ENCODE measurements at places on chromosomes 1 and 21.

DNA sequence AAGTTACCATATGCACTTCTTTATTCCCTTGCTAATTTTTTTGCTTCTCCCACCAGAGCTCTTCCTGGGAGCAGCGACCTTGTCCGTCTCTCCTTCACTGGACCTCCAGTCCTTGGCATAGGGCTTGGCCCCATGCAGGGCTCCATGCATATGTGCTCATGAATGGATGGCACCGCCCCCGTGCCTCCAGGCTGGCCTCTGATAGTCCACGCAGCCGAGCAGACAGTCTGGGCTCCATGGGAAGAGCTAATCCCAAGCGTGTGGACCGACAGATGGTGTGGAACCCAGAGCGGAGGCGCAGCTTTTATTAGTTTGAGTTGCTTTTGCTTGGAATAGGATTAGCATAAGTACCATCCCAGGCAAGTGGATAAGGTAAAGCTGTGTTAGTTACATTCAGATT, 41.8 kb downstream of the CDCP2 start:
- no peak for DNase-seq

GRCh38 chr1:70239940-70240339, 18.8 kb downstream of the SRSF11 start:
- DNase-seq: no peak

DNA sequence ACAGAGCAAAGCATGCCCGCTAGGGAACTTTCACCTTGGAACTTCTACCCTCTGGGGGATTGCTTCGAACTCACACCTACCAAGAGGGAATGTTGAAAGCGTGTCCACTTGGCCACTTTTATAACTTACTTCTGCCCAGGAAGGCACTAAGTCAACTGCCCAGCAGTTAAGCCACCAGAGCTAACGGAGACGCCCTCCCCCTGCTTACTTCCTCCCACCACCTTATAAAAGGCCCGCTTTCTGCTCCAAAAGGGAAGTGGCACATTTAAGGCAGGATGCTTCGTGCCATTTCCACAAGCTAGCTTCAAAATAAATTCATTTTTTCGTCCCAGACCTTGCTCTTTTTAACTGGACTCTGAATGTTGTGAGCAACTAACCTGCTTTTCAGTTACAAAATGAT, 3.2 kb upstream of the AK2 start:
- no peak for DNase-seq

GRCh38 chr21:41965045-41965444, 11.2 kb upstream of the C2CD2 start:
- no peak for DNase-seq

GRCh38 chr1:7962014-7962335, 464 bp downstream of the PARK7 start:
- no peak for DNase-seq

- no peak for DNase-seq
Measured at GRCh38 chr1:73674945-73675561, 522.9 kb downstream of the LRRIQ3 start.

- no peak for DNase-seq
Measured at GRCh38 chr1:102529446-102529845, 532.7 kb upstream of the OLFM3 start.

- no peak for DNase-seq
Measured at GRCh38 chr1:66890621-66891020, 34.0 kb downstream of the DNAI4 start.

- no peak for DNase-seq
Measured at GRCh38 chr1:102631691-102632090, 476.6 kb downstream of the COL11A1 start.

DNA sequence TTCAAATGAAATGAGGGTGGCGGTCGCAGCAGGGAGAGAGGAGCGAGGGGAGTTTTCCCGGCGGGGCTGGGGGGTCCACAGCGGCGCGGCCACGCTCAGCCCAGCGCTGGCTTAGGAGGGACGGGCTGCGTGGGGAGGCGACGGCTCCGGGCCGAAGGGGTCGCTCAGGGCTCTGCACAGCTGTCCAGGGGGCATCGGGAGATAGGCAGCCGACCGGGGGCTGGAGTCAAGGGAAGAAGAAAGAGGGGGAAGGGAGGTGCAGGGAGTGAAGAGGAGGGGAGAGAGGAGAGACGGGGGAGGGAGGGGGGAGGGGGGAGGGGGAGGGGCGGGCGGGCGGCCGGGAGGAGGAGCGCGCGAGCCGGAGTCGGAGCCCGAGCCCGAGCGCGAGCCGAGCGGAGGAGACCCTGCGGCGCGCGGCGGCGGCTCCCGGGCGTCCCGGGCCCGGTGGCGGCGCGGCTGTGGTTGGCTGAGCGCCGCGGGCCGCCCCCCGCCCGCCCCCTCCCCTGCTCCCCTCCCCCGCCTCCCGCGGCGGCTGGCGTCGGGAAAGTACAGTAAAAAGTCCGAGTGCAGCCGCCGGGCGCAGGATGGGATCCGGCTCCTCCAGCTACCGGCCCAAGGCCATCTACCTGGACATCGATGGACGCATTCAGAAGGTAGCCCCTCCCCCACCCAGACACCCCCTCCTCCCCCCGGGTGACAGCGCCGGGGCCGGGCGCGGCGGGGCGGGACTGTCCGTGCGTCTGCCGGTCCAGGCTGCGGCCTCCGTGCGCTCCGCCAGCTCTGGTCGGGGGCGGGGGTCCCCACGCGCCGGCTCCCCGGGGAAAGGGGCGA, at the start of gene PDE9A:
Gene PDE9A, plus strand, starts transcription at position 391 of the 831 bp plus-strand sequence. Its CDS starts 194 bp downstream, at position 585.
- DNase-seq: peak; percentile 82

DNA sequence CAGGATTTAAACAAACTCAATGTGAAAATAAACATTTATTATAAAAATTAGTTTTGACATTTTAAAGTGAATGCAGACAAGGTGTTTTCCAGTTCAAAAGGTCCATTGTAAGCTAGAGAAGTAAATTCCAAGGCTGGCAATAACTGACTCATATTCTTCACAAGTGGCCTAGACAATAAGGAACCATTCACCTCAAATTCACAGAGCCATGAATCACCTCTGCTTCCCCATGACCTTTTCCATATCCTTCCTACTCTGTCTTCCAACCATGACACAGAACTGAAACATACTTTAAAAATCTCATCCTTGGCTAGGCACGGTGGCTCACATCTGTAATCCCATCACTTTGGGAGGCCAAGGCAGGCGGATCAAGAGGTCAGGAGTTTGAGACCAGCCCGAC, 24.8 kb downstream of the F11R start:
- DNase-seq: no peak

DNA sequence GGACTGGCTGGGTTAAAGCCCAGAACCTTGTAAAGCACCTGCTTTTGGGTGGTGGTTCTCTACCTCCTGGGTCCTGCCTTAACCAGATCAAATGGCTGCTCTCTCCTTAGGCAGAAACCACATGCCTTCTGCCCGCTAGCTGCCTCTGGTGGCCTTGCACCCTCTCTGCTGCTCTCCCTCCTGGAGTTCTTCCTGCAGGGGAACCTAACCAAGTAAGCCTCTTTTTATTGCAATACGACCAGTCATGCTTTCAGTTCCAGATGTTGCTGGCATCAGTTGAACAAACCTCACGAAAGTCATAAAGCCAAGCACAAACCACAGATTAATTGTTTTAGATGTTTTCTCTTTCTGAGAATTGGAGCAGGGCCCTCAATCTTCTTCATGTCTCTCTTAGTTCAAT, 118.9 kb downstream of the GDAP2 start:
- DNase-seq: no peak

DNA sequence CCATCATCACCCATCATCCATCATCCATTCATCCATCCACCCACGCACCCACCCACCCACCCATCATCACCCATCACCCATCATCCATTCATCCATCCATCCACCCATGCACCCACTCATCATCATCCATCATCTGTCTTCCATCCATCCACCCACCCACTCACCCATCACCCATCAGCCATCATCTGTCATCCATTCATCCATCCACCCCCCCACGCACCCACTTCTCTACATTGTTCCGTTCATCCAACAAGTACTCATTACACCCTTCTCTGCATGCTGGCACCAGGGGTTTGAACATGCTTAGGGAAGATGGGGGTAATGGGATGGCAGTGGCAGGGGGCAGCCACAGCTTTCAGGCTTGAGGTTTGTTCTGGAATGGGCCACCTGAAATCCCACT, 82.1 kb downstream of the ADARB1 start:
- no peak for DNase-seq

DNA sequence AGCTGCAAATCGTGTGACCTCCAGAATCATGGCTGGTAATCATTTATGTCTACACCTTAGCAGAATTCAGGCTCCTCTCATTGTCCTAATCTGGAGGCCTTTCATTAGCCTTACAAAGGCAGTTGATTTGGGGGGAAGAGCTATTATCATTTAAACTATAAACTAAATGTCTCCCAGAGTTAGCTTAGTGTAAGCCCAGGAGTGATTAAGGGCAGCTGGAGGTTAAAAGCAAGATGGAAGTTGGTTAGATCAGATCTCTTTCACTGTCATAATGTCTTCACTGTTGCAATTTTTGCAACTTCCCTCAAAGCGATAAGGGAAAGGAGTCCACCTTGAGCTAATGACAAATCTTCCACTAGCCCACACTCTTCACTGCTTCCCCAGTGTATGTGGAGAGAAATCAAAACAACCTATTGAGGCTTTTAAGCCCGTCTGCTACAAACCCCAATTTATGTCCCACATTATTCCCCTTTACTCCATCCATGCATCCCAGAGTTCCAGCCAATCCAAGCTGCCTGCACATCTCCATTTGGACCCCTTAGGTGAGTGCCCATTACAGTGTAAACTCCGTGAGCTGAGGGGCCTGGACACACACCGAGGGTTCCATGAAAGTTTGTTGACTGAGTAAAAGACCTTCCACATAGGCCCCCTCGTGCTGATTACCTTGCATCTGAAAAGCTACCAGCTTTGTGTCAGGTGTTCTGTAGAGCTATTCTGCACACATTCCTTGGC, 61.5 kb upstream of the KLHDC7A start:
- DNase-seq: no peak

DNA sequence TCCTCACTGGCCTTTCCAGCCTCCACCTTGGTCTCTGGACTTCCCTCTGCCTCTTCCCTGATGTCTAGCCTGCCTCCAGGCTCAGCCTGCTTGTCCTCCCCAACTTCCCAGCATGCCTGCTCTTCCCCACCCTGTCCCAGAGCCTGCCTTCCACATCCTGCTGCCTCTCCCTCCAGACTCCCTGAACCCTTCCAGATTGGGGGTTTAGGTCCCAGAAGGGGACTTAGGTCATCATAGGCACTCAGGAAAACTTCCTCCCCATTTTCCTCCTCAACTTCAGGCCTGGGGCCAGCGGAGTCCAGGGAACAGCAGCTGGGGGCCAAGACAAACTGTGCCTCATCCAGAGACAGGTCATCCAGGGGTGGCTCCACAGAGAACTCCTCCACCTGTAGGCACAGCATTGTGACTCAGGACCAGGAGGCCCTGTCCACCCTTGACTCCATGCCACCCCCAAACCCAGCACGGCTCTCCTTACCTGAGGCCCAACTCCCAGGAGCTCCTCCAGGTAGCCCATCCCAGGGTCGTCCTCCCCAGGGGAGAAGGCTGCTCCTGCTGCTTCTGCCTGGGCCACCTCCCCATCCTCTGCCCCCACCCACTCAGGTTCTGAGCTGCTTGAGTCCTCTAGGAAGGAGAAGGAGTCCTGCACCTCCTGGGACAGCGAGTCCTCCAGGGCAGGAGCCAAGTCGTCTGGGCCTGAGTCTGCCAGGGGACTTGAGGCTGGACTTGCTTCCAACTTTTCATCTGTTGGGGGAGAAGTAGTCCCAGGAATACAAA, 3.4 kb upstream of the USF1 start:
- DNase-seq: no peak

Data from lung (tissue), 17 donors.